ENCODE measurements at places on chromosomes 7 and 10. TPM values are rescaled to one million over a fixed set of nuclear protein-coding genes. Genes with fewer than 3 reads are reported as not detected.

Gene CYP3A7
- polyA plus RNA-seq, result not detected

Gene NRBF2
- polyA plus RNA-seq, result 30.5 TPM

Gene PALD1
- polyA plus RNA-seq, result not detected

Gene GPR146
- polyA plus RNA-seq, result 14.1 TPM

Gene PLAC9
- polyA plus RNA-seq, result 1.1 TPM

Gene BTBD16
- polyA plus RNA-seq, result not detected

Gene DENND2A
- polyA plus RNA-seq, result not detected

Gene OR6V1
- not detected for polyA plus RNA-seq

Gene DPP6
- not detected for polyA plus RNA-seq

Data from CD4-positive, CD25-positive, alpha-beta regulatory T cell (primary cell).